ENCODE measurements at places on chromosomes 11 and 22.

DNA sequence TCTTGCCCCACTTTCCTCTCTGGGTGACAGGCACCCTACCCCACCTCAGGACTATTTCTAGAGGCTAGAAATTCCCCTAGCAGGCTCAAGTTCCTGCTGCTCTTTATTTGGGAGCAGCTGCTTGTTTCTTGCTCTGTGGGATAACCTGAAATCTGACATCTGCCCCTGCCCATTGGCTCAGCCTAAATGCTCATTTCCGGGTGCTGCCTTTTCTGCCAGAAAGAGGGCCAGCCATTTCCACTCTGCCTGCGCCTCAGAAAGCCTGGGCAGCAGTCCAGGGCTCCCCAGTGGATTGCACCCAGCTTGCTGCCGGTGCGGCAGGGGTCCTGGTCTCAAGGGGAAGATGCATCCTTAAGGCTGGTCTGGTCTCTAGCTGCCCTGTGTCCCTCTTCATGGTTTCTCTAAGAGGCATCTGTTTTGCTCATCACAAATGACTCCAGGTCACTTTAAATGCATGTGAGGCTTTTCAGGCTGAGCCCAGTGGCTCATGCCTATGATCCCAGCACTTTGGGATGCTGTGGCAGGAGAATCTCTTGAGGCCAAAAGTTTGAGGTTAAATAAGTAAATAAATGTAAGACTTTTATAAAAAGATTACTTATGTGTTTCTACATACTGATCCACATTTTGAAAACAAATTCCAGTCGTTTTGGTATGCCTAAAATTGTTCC is 10.3 kb upstream of the PNPLA5 start:
- peak; percentile 61 for DNase-seq

- no peak for DNase-seq
Measured at GRCh38 chr22:42760806-42761565, 40.3 kb upstream of the A4GALT start.

DNA sequence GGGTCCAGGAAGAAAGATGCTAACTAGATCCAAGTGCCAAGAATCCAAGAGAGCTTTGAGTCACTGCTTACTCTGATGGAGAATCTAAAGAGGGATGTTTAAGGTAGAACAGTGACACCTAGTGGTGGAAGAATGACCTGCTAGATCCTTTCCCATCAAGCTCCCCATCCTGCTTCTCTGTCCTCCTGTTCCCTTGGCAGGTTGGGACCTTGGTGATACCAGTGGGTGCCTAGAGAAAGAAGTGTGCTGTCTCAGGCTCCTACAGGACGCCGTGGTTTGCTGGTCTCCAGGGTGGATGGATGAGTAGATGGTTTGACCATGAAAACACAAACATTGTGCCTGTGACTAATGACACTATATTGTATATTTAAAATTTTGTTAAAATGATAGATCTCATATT is 383.7 kb downstream of the TMEM135 start:
- peak; percentile 47 for DNase-seq

DNA sequence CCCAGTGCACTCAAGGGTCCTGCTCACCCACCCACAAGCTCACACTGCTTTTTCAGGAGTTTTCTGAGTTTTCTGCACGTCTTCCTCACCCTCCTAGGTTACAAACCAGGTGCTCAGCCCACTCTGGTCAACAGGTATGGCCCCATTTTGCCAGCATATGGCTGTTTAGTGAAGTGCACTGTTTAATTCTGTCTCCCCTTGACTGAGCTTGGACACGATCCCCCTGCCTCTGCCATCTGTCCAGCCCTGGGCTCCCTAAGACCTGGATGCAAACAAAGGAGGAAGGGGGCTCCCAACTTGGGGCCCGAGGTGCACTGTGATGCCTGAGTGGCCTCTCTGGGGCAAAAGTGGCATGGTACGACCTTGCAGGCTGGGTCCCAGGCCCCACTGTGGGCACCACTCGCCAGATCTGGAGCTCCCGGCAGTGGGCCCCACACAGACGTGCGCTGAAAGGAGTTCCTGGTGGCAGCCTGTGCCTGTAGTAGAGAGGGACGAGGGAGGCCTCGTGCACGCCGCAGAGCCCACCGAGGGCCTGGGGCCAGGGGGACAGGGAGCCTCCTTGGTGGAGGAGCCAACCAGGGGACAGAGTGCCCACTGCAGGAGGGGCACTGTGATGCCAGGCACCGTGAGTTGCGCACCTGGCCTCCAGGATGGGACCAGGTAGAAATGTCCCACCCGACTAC is 37.3 kb upstream of the COMT start:
- DNase-seq: no peak

- DNase-seq: no peak
Measured at GRCh38 chr22:38315823-38316363, 1.3 kb downstream of the CSNK1E start.

DNA sequence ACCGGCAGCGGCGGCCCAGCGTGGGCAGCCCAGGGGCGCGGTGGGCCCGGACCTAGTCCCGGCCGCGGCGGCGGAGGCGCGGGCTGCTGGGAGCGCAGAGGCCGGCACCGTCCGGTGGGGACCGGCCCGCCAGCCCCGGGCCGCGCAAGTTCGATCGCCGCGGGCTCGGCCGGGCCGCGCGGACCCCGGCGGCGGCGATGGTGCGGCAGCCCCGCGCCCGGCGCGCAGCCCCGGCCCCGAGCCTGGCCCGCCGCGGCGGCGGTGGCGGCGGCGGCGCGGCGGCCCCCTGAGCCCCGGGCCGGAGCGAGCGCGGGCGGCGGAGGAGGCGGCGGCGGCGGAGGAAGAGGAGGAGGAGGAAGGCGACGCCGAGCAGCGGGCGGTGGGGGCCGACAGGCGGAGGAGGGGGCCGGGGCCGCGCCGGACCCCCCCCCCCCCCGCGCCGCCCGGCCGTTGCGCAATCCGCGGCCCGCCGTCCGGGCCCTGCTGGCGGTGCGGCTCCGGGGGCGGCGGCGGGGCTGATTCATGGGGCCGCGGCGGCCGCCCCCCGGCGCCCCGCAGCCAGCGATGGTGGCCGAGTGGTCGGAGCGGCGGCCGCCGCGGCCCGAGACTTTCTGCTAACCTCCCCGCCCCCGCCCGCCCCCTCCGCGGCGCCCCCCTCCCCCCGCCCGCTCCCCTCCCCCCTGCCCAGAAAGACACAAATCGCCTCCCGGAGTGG is 1251.9 kb downstream of the BRD1 start:
- no peak for DNase-seq

GRCh38 chr11:46977038-46977813 is 40.7 kb downstream of the CSTPP1 start:
- DNase-seq: no peak

- peak; percentile 30 for DNase-seq
Measured at GRCh38 chr11:132402071-132402684, 1031.8 kb downstream of the NTM start.
